ENCODE measurements at places on chromosomes 16 and 17.

- no peak overlapping the region for H3K27ac ChIP-seq
- no peaks in the 10 kb centered on the region for H3K36me3 ChIP-seq
- no peaks in the 10 kb centered on the region for H3K27me3 ChIP-seq
- no peaks in the 10 kb centered on the region for H3K4me1 ChIP-seq
Measured at GRCh38 chr16:89775223-89775622, 41.2 kb downstream of the FANCA start.

DNA sequence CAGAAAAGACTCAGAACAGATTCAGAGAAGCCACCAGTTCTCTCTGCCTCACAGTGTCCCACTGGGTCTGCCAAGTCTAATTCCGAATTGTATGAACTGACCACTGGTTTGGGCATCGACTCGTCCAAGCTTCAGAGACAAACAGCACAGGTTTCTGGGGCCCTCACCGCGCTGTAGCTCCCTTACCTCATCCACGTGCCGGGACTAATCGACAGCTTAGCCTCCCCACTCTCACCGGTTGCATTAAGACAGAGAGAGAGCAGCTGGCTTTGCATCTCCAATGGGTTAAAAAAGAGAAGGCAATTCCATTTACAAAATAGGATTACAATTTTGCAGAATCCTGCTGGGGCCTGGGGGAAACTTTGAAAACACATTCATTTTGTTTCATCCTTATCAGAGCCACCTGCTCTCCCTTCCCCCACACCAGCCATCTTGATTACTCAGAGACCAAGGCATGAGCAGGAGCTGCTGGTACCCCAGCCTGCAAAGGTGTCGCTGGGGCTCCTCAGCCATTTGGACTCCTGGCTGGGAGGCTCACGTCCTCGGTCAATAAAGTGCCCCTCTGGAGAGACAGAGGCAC lies 95.3 kb upstream of the RPL38 start:
- H3K4me1 ChIP-seq, result no peaks in the 10 kb centered on the region
- no peaks in the 10 kb centered on the region for H3K36me3 ChIP-seq
- no peak overlapping the region for H3K27ac ChIP-seq
- no peak overlapping the region for H3K4me3 ChIP-seq

DNA sequence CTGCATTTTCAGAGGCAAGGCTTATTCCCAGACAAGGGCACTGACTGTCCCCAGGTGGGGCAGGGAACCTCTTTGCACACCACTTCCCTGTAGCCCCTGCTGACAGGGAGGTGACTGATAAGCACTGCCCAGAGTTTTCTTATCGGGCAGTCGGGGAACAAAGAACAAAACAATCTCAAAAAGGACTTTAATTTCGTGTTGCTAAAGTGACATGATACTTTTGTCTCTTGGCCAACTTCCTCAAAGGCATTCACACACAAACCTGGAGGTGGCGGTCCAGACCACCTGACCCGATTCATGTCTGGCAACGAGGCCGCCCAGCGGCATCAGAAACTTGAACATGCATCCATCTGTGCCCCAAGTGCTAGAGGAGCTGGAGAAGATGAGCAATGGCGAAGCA lies 28.9 kb downstream of the ZDHHC7 start:
- H3K27me3 ChIP-seq, result no peaks in the 10 kb centered on the region
- H3K4me3 ChIP-seq, result no peak overlapping the region
- peaks cover 8% of the 10 kb centered on the region for H3K4me1 ChIP-seq
- peaks cover 90% of the 10 kb centered on the region for H3K36me3 ChIP-seq

DNA sequence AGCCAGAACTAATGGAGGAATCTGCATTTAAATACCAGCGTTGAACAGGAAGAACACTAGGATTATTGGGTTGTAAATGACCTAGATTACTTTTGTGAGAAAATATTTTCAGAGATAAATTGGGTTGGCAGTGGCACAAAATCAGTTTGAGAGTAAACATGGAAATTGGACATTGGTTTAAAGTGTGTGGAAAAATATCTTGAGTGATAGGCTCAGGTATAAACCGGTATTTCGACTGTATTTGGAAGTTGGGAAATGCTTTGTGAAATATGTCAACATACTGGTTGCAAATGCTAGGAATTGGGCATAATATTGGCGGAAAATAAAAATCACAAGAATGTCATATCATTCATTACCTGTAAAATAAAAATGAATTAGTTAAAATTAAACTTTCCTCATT lies 15.1 kb downstream of the PRKAR1A start:
- H3K27me3 ChIP-seq, result no peaks in the 10 kb centered on the region
- peaks cover 53% of the 10 kb centered on the region for H3K4me1 ChIP-seq
- no peak overlapping the region for H3K27ac ChIP-seq
- no peak overlapping the region for H3K4me3 ChIP-seq
- DNase-seq, result no peak
- peaks cover 100% of the 10 kb centered on the region for H3K36me3 ChIP-seq

DNA sequence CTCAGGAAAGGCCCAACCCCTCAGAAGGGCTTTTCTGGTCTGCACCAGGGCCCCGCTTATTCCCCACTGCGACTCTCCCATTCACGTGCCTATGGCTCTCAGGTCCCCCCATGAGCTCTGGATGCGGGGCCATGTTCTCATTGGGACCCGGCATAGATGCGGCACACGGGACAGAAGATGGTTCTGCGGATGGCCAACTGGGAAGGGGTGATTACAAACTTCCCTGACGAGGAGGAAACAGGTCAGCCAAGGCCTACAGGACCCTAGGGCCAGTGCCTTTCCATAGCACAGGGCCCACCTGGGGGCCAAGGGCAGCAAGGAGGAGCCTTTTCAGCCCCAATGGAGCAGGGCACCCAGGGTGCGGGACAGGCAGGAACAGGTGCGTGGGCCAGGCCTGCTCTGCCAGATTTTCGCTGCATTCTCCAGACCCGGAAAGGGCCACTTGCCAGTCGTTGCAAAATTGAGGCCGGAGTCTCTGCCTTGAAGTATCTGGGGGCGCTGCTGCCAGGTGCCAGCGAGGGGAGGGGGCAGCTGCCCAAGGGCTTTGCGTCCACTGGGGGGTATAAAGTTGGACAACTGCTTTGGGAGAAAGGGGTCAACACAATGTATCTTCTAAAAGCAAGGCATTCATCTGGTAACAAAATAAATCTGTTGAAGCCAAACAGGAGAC lies 20.5 kb downstream of the SLC7A5 start:
- no peak overlapping the region for H3K4me3 ChIP-seq
- H3K27me3 ChIP-seq, result no peaks in the 10 kb centered on the region
- no peaks in the 10 kb centered on the region for H3K36me3 ChIP-seq
- peaks cover 10% of the 10 kb centered on the region for H3K4me1 ChIP-seq
- H3K27ac ChIP-seq, result no peak overlapping the region

GRCh38 chr17:52106638-52107261 lies 51.8 kb downstream of the CA10 start:
- H3K4me1 ChIP-seq, result no peaks in the 10 kb centered on the region
- no peaks in the 10 kb centered on the region for H3K36me3 ChIP-seq
- DNase-seq, result peak; percentile 8
- no peak overlapping the region for H3K27ac ChIP-seq
- H3K4me3 ChIP-seq, result no peak overlapping the region

GRCh38 chr17:57357392-57357784 lies 101.1 kb downstream of the MSI2 start:
- peak overlapping the region; percentile 90 for H3K27ac ChIP-seq
- H3K4me3 ChIP-seq, result no peak overlapping the region
- peaks cover 31% of the 10 kb centered on the region for H3K4me1 ChIP-seq

- H3K27me3 ChIP-seq, result no peaks in the 10 kb centered on the region
- peak overlapping the region; percentile 85 for H3K27ac ChIP-seq
- H3K4me1 ChIP-seq, result peaks cover 4% of the 10 kb centered on the region
- no peaks in the 10 kb centered on the region for H3K36me3 ChIP-seq
- H3K4me3 ChIP-seq, result no peak overlapping the region
Measured at GRCh38 chr17:44794851-44795413, 35.2 kb downstream of the GJC1 start.

- H3K27ac ChIP-seq, result no peak overlapping the region
- DNase-seq, result no peak
- no peaks in the 10 kb centered on the region for H3K4me1 ChIP-seq
- no peaks in the 10 kb centered on the region for H3K36me3 ChIP-seq
- no peak overlapping the region for H3K4me3 ChIP-seq
Measured at GRCh38 chr17:79629548-79630049, 18.7 kb upstream of the RBFOX3 start.

DNA sequence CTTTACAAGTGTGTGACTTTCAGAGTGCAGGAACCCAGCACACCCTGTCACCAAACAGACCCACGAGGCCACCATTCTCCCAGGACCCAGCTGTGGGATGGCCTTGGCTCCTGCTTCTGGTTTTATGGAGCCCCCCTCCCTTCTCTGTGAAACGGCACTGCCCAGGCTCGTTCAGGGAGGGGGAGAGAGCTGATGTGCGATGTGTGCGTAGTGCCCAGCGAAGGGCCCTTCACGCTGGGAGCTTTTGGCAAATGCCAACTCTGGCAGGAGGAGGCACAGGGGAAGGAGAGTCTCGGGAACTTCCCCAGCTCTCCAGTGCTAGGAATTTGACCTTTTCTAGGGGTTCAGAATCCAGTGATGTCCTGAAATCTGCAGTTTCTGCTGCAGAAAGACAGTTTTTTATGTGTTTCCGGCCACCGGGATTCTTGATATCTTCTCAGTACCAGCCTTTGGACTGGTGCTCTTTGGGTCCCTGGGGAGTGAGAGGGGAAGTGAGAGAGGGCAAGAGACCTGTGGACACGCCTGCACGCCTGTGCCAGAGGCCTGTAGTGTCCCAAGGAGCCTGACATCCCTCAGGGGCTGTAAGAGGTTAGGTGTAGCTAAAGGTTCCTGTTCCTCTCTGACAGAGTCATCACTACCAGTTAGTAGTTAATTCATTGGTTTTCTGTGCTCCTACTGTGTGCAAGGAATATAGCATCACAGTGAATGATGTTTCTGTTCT lies 45.1 kb downstream of the CMIP start:
- no peak overlapping the region for H3K27ac ChIP-seq
- no peak overlapping the region for H3K4me3 ChIP-seq
- no peak for DNase-seq
- H3K36me3 ChIP-seq, result no peaks in the 10 kb centered on the region
- H3K4me1 ChIP-seq, result peaks cover 26% of the 10 kb centered on the region
- no peaks in the 10 kb centered on the region for H3K27me3 ChIP-seq

DNA sequence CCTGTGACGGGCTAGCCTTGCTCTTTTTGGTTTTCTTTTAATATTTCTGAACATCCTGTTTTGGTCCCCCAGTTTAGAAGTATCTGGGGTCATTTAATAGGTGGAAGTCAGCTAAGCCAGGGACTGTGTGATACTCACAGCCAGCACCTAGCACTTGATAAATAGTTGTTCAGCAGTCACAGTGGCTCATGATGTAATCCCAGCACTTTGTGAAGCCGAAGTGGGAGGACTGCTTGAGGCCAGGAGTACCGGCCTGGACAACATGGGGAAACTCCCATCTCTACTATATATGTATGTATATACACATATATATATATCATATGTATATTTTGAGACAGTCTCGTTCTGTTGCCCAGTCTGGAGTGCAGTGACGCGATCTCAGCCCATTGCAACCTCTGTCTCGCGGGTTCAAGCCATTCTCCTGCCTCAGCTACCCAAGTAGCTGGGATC lies 1.8 kb upstream of the ZNRF1 start:
- H3K4me3 ChIP-seq, result no peak overlapping the region
- no peak overlapping the region for H3K27ac ChIP-seq
- DNase-seq, result no peak
- H3K36me3 ChIP-seq, result no peaks in the 10 kb centered on the region
- no peaks in the 10 kb centered on the region for H3K27me3 ChIP-seq

Measured in heart right ventricle (tissue), 16 donors.